CD4-positive, alpha-beta T cell treated with Interleukin-1 beta for 1 hour (primary cell): ENCODE measurements at places on chromosomes 16 and 17.
A peak's percentile ranks its signal among the peaks of the same experiment; 100 is the strongest.

GRCh38 chr17:68860941-68861340 is 94.3 kb downstream of the ABCA8 start:
- DNase-seq, result no peak

DNA sequence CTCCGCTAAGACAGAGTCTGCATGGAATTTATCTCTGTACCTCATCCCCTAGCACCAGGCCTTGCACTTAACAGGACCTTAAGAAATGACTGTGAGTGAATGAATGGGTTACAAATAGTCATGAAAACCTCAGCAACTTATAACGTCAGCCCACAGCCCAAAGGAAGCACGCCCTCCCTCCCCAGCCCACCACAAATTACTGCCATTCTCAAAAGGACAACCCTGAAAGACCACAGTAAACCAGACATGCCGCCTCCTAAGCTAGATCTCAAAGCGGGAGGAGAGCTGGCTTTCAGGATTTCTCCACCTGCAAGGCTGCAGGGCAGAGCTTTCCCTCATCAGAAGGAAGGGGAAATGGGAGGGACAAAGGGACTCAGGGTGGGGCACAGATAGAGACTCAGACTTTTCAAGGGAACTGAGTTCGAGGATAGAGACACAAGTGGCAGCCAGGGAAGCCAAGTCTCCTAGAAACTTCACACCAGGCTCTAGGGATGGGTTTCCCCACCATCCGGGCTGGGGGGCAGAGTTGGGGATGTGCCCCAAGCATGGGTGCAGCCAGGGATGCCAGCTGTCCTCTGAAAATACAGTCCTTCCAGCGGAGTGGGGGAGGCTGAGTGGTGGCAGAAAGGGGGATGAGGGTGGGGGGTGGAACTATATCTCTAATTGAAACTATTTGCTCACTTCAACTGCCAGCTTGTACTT is 56.7 kb downstream of the PLXDC1 start:
- peak; percentile 39 for DNase-seq

GRCh38 chr17:13736916-13737315 is 135.2 kb upstream of the HS3ST3A1 start:
- DNase-seq, result no peak

DNA sequence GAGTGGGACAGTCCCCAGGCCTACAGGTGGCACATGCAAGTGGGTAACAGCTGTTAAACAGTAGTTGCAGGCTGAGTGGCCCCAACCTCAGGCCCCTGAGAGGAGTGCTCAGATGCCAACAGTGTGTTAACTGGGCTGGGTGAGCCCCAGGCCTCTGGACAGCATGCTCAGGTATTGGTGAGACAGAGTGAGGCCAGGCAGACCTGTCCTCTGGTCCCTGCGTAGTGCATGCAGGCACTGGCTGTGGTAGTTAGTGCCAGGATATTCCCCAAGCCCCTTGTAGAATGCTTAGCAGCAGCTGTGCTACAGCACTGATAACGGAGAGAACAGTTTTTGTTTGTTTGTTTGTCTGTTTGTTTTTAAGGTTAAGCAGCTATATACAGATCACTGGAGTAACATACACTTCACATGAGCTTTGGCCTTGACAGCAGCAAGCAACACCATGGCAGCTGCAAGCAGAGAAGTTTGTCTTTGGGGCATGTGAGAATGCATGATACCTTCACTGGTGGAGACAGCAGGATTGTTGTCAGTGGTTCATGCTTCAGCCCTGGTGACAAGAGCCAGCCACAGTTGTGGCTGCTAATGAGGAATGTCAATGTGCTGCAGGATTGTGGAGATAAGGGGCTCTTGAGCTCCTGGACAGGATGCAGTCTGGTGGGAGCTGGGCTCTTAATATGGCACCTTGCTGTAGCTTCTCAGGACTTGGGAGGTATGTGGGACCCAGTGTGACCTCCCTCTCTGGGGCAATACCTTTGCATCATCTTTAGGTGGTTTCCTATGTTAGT is 614.4 kb downstream of the CDH11 start:
- DNase-seq, result no peak

- DNase-seq, result no peak
Observed at GRCh38 chr16:88613293-88613692, 25.1 kb upstream of the IL17C start.

DNA sequence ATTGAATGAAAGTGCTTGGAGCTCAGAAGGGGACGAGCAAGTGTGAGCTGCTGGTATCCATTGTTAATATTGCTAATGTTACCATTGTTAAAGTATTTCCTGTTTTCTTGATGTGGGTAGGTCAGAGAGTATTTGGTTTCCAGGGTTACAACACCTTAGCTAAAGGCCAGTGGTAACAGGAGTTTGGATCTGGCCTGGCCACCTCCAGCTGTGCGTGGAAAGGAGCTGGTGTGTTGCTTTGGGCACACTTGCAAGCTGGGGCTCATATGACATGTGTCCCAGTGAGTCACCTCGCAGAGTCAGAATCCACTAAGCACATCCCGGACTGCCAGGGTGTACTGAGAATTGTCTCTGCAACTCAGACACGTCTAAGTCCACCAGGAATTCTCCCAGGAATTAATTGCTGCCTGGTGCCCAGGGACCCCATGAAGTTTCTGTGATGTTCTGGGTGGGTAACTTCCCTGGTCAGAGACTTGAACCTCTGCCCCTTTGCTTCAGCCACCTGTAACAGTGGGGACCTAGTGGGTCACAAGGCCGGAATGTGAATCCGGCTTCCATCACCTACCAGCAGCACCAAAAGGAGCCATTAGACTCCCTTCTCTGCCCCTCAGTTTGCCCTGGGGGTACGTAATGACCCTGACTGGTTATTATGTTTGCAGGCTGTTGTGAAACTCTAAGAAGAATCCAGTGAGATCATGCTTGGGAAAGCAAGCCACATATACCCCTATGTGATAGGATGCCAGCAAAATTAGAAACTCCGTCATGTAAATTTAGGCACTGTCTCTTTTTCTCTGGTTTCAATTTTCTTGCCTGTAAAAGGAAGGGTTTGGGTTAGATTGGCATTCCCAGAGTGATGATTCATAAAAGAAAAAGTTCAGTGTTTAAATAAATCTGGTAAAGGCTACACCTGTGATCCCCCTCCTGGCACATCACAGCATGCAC is 12.8 kb downstream of the SLC6A2 start:
- DNase-seq, result no peak

DNA sequence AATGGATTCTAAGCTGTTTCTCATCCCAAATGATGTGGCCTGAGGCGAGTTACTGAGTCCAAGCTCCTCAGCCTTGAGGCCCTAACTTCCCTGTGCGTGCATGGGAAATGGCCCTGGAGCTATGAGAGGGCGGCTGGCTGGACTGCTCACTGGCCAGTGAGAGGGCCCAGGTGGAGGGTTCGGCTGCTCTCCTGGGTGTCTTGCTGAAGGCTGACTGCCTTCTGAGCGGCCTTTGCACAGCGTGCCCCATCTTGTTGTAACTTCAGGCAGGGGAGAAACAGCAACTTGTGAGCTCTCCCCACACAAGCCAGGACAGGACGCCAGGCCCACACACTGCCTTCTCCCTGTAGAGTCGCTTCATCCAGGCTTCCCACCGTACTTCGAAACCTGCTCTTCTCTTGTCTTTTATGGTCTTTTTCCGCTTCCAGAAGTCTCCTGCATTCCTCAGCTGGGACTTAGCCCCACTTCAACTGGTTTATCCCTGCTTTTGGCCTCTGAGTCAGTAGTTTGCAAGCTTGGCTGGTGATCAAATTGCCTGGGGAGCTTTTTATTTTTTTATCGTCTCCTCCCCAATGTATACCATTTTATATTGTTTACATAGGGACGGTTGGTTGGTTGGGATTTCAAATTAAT is 13.3 kb downstream of the CDH3 start:
- no peak for DNase-seq

DNA sequence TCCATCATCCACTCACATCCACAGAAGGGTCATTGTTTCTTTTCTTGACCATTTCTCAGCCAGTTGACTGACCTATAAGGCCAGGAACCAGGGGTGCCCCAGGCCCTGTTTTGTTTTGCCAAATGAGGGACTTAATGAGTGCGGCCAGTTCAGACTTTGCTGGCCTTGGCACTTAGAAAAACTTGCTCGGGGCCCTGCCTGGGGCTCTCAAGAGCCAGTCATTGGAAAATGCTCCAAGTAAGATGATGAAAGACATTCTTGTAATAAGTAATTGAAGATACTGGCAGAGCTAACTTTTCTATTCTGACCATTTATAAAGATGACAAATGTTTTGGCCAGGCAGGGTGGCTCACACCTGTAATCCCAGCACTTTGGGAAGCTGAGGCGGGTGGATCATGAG is 29.0 kb upstream of the CLEC18B start:
- DNase-seq, result no peak

GRCh38 chr16:25210758-25211157 is 6.0 kb upstream of the AQP8 start:
- DNase-seq, result no peak

GRCh38 chr17:40448639-40449261 is 5.5 kb downstream of the IGFBP4 start:
- DNase-seq, result no peak
